ENCODE measurements at places on chromosomes 13 and 19.

GRCh38 chr13:40981361-40981760, 37.8 kb downstream of the ELF1 start:
- no peak for DNase-seq

GRCh38 chr13:83557845-83558244, 324.4 kb downstream of the SLITRK1 start:
- DNase-seq, result no peak

- no peak for DNase-seq
Measured at GRCh38 chr13:77124423-77124822, 97.5 kb upstream of the FBXL3 start.

DNA sequence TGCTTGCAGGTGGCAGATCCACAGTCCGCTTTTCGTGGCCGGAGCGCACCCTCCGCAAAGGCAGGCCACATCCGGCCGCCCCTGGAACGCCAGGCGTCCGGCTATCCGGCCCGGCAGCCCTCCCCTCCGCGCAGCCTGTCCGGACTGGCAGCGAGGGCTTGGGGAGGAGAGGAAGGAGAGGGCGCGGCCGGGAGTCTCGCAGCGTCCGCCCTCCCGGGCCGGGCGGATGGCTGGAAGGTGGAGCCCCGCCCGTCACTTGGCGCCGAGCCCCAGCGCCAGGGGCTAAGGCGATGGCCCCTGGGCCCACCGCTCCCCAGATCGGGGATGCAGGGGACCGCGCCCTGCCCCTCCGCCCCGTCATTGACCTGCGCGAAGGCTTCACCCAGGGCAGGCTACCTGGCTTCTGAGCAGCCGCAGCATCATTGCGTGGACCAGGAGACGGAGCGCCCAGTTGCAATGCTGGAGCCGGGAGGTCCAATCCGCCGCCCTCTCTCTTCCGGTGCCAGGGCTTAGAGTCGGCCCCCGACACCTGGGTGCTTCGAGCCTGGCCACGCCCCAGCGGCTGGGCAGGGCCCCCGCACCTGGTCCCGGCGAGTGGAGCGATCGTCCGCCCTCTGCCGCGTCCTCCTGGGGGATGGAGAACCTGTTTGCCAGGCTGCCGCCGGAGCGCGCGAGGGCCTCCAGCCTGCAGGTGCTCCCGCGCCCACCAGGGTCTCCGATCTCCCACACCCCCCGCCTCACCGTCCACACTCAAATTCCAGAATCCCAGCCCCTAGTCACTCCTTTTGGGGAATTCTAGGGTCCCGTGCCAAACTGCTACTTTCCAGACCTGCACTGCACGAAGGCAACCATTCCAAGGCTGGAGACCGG, at the start of gene FUT1:
Gene FUT1 (minus strand): TSS at position 146 of the 870 bp plus-strand sequence. CDS start 1,360 bp downstream, outside the sequence.
- DNase-seq, result no peak

DNA sequence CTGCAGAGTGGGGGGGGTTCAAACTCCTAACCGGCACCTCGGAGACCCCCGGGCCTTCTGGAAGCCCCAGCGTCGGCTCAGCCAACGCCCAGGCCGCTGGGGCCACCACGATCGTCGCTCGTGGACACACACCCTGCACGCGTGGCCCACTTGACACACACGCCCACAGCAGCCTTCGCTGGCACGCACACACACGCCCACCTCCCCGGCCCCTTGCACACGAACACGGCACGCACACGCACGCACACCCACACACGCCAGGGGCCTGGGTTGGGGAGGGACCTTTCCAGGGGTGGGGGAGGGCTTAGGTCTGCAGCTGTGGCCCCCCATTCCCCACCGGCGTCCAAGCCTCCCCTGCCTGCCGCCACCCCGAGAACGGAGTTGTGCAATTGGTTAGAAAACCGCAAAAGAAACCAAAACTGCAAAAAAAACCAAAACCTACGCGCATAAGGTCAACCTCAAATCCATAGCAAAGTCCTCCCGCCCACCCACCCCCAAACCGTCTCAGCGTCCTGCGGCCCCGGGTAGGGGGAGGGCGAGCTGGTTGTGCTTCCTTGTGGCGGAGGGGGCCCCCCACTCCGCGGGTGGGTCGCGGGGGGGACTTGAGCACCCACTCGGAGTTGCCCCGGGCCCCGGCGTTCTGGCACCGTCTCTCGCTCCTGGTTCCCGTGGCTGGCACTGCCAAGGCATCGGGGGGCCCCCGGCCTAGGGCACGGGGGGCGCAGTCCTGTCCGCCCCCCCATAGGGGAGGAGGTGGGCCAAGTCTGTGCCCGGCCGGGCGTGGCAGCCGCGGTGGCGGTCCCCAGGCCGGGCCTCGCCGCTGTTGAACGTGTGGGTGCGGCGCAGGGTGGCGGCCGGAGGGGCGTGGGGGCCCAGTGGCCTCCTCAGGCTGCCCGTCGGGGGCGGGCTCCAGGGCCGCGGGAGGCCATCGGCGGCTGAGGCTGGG, 3.3 kb upstream of the LRG1 start:
- DNase-seq, result no peak

- peak; percentile 76 for DNase-seq
Measured at GRCh38 chr13:74325106-74325505, 190.9 kb upstream of the KLF12 start.

- no peak for DNase-seq
Measured at GRCh38 chr13:27012482-27013197, 159.0 kb downstream of the USP12 start.

DNA sequence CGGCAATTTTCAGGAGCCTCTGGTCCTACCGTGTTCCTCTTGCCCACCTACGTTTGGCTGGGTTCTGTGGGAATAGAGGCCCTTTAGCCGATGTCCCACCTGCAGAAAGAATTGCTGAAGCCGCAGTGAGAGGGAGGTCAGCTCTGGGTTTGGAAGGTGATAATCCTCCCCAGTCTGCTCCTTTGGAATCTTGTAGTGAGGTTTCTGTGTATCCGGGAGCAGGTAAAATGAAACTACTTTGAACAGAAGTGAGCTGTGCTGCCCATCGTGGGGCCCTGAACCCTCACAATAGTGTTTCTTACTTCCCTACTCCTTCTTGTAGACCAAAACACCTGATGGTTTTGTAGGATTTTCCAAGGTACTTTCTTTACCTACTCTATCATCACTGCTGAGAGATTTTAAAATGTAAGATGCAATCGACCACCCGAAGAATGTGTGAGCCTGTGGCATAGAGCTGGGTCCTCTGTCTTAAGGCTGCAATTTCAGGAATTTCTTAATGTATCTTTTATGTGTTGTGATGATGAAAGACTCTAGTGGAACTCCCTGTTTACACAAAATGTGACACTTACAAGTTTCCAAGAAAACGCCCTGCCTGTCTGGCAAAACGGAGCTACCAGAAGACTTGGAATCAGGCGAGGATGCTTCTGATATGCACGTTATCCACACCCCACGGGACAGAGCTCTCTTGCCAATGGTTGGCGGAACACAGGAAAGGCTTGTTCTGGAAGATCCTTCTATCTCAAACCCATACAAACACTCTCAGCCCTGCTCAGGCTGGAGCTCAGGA, 76.1 kb downstream of the RGCC start:
- DNase-seq, result no peak

GRCh38 chr13:33537026-33537425, 251.5 kb upstream of the STARD13 start:
- DNase-seq, result no peak
